ENCODE measurements at places on chromosomes 1 and 21.
A peak's percentile ranks its signal among the peaks of the same experiment; 100 is the strongest.

GRCh38 chr21:38902608-38903445 is 97.1 kb downstream of the ETS2 start:
- no peak for DNase-seq

- DNase-seq, result no peak
Measured at GRCh38 chr1:215228193-215228592, 145.7 kb downstream of the KCNK2 start.

DNA sequence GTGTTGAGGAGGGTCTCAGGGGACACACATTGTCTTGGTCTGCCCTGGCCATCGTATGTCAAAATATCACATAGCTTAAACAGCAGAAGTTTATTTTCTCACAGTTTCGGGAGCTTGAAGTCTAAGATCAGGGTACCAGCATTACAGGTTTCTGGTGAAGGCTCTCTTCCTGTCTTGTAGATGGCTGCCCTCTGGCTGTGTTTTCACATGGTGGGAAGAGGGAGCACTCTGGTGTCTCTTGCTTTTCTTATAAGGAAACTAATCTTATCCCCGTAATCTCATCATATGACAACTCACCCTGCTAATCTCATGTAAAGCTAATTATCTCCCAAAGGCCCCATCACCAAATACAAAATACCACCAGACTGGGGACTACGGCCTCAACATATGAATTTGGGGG is 246.9 kb upstream of the ST6GALNAC5 start:
- DNase-seq, result no peak

DNA sequence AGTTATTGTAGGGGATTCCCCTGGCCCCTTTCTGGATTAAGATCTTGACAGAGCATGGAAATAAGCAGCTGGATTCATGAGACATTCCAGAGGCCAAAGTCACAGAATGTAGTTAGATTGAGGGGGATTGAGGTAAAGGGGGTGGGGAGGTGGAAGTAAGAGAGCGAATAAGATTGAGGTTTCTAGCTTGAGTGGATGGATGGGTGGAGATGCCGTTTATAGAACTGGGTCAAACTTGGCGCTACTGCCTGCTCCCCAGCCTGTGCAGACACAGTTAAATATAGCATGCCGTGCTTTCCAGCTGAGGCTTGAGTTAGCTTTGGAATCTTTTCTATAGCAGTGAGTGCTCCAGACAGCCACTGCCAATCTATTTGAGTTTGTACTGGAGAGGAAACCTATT is 85.7 kb downstream of the DYRK1A start:
- peak; percentile 83 for DNase-seq

DNA sequence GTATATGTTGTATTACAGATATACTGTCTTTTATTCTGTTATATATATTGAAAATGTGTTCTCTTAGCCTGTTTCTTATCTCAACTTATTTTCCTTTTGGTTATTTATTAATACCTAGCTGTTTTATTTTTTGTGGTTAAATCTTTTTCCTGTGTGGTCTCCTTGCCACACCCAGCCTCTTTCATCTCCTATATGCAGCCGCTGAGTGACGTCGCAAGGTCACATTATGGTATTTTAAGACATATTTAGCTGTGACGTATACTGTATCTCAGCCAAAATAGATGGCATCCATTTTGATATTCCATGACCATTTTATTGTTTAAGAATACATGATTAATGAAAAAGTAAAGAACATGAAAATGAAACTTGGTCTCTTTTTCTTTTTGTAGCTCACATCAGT is 29.1 kb downstream of the CENPF start:
- DNase-seq, result no peak

- DNase-seq, result no peak
Measured at GRCh38 chr1:43549921-43550597, 19.4 kb downstream of the PTPRF start.

GRCh38 chr1:151324390-151324930 is 2.8 kb downstream of the PI4KB start:
- DNase-seq, result no peak

DNA sequence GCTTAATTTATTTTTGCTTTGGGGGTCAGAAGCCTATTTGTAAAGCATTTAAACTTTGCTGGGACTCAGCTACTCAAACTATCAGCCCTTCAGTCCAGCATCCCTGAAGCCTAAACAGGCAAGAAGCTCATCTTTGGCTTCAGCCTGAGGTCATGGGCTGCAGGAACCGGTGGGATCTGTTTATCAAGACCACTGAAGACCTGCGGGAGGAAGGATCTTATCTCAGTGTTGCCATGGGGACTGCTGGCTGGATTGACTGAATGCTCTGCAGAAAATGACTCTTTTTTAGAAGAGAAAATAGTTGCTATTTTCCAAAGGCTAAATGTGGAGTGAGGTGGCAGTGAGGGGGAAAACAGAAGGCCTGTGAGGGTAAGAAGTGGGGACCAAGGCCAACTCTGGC is 20.6 kb upstream of the ATP1B1 start:
- no peak for DNase-seq

GRCh38 chr21:19922122-19922521 is 1076.1 kb upstream of the NCAM2 start:
- DNase-seq, result no peak

GRCh38 chr1:154869351-154870114 is 548 bp downstream of the KCNN3 start:
- no peak for DNase-seq

- no peak for DNase-seq
Measured at GRCh38 chr1:66788231-66788939, 12.7 kb downstream of the INSL5 start.

- no peak for DNase-seq
Measured at GRCh38 chr21:41977034-41977950, 23.5 kb upstream of the C2CD2 start.

DNA sequence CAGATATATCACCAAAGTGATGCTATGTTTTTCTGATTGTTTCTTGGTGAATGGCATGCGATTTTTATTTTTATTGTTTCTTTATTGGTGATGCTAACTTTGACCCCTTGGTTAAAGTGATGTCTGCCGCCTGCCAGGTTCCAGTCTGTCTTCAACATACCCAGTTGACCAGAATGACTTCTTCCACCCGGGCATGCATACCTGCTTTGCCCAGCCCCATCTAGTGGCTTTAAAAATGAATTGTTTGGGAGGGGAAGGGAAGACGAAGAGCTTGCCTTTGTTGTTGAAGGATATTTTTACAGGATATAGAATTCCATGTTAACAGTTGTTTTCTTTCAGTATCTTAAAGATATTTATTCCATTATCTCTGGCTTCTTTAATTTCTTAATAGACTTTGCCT is 65.1 kb downstream of the ATG4C start:
- DNase-seq, result no peak

GRCh38 chr1:109113590-109114341 is at the start of gene ELAPOR1:
Gene ELAPOR1, plus strand, starts transcription at chr1:109114115. Its CDS starts 69 bp downstream, at chr1:109114184.
- DNase-seq, result peak; percentile 40

- no peak for DNase-seq
Measured at GRCh38 chr1:181104042-181104789, 15.7 kb downstream of the IER5 start.

GRCh38 chr1:55635856-55636255 is 420.7 kb upstream of the USP24 start:
- DNase-seq, result peak; percentile 54

DNA sequence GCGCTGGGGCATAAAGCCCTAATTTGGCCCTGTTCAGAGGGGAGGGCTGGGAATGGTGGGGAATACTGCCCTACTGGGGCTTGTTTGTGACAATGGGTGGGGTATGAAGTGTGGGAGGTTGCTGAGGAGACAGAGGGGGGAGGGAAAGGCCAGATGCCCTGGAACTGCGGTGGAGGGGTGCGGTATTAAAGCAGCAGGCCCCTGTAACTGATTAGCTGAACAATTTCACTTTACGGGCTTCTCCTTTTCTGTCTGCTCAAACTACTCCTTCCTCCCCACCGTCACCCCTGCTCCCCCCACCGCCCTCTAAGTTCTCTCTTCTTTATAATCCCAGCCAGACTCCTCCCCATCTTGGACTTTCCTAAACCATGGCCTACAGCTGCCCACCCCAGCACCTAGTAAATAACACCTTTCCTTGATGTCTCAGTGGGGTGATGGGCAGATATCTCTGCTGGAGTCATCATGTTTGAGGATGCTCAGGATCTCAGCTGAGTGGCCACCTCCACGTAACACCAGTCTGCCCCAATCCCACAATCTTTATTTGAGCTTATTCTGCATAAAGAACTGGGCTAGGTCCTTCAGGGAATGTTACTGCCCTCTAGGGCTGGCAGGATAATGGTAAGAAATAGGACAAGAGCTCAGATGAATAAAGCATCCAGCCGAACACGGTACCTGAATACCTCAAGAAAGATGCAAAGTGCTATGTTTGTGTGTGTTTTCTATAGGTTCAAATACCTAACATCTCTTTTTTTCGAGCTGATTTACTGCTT is 33.5 kb downstream of the XCL1 start:
- no peak for DNase-seq

DNA sequence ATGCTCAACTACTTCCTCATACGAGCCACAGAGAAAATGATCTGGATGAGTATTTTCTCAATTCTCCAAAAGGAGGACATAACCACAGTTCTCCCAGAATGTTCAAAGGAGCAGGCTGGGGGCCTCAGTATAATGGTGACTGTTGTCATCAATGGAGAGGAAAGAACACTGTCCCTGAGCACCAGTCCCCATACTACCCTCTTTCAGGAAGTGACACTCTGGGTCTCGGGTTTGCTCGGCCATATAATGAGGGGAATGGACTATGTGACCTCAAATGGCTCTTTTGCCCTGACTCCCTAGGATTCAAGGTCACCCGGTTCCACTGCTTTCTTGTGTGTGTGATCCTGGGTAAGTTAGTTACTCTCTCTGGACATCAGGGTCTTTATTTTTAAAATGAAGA is 22.8 kb downstream of the SLC9A1 start:
- DNase-seq, result no peak

DNA sequence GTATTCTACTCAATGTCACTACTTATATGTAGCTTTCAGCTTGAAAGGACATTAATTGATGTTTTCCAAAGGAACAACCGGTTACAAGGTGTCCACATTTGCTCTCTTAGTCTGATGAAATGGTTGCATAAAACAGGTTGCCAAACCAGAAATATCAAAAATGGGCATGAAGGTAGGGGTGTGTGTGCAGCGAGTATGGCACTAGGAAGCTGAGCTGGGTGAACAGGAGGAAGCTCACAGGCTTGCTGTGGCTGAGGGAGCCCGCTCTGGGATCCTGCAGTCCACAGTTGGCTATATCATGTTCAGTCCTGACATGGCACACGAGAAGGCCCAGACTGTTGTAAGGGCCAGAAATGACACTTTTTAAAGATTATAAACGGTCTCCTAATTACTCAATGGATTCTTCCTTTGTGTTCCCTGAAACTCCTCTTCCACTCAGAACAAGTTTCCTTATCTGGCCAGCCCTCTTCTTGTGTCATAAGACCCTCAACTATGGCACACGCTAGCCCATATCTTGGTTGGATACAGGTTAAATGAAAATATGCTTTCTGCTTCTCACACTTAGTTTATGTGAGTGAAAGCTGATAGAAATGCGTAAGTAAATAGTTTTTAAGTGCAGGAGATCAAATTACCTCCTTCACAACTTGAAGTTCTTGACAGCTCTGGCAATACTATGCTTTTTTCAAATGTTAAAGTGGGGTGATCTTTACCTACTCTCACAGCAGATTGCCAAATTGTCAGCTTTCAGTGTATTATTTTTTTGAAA is 201.5 kb downstream of the LMO4 start:
- DNase-seq, result no peak

DNA sequence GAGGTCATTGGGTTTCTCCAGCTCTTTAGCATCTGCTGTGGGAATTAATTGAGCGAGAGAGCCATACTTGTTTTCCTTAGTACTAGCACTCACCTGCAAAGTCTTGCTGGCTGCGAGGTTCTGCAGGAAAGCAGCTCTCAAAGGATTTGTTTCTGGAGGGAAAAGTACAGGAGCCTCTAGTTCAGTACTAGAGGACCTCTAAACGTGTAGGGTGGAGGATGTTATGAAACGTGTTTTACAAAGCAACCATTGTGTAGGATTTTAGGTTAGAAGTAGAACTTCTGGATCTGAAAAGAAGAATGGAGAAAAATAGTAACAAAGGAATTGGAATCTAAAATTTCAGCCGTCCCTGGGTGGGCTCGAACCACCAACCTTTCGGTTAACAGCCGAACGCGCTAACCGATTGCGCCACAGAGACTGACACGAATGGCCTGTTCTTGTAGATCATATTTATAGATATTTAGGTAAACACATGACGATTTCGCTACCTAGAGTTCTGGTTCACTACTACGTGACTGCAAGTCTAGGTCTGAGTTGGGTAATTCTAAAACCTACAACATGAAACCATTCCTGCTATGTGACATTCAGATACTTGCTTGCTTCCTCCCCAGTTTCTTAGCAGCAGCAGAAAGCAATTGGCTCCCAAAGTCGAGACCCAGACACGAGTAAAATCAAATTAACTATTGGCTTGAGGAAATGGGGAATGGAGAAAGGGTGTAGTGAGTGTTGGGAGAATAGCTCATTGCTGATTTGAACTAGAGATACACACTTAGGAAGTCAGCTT is 60.2 kb upstream of the CFAP126 start:
- DNase-seq, result peak; percentile 46

DNA sequence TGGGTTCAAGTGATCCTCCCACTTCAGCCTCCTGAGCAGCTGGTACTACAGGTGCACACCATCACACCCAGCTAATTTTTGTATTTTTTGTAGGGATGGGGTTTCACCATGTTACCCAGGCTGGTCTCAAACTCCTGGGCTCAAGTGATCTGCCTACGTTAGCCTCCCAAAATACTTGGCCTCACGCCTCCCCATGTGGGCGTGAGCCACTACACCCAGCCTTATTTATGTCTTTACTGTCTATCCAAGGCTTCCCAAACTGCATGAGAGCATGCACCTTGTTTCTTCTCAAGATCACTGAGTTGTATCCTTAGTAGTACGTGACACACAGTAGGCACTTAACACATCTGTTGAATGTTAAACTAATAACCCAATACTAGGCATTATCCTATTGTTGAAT is 14.2 kb downstream of the WASF2 start:
- no peak for DNase-seq

DNA sequence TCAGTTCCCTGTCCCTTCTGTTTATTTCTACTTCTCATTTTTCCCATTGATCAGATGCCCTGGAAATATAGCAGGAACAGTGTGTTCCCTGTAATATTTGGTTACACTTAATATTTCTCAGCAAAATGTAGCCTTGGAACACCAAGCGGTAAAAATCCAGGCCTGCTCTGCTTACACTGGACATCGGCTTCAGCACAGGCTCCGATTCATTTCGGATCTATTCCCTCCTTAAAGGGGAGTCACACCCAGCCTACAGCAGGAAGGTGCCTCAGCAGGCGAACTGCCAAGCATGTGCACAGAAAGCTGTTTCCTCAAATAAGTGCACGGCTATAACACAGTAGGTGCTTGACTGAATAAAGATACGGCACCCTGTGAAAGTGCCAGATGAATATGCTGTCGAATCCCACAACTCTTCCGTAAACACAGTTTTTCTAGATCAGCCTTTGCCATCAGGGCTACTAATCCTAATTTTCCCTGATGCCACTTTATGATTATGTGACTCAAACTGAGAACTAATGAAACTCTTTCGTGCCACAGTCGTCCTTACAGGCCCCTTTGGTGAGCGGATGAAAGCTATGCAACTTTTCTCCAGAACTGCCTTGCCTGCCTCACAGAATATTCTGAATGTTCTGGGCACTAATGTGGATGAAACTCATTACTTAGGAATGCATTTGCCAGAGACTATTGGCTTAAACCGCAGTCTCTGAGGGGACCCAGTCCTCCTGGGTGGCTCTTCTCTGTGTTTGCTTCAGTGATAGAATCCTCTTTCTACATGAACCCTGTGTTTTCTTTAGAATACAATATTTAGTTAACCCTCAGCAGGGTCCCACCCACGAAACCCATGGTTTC is 275.5 kb upstream of the RUNX1 start:
- DNase-seq, result peak; percentile 87
